ENCODE measurements at places on chromosomes 12 and 14.

DNA sequence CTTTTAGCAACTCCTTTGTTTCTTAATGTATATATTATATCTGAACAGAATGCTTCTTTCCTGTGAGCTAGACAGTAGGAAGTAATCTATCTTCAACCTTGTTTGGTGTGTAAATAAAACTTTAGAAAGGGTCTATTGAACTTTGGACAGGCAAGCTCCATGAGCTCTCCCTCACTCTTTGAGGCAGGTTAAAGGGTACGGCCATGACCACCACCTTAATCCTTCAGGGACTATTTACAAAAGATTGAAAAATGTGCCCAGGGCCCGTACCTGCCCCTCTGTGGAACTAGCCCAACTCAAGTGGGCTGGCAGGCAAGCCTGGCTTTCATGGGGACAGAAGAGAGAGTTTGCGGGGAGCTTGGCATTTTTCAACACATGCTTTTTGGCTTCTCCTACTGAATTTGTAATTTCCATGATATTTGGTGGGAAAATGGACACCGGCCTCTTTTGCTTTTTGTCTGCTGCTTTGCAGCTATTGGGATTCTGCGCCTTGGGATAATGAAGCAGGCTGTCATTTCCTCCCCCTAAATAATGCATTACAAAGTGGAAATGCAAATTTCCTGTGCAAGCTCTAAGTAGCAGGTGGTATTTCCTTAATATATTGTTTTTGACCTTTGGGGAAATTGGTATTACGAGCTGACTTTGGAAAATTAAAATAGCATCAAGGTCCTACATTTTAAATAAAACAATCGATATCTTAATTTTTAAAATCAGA, 106.0 kb downstream of the HMGA2 start:
- no peak for DNase-seq

DNA sequence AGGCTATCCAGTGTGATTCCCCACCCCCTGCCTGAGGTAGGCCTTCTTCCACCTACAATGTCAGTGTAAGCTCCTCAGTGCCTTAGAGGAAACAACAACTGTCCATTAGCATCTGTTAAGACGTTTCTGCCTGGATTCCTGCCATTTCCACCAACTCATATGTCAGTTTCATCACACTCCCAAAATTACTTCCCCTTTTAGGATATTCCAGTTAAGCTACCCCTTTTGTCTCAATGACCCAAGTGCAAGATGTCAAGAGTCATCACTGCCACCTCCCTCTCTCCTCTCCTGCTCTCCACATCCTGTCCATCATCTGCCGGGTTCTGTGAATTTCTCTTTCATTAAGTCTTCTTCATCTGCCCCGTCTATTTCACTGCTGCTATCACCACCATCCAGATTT, 189.4 kb downstream of the DPF3 start:
- no peak for DNase-seq

GRCh38 chr12:46400406-46400805, 27.8 kb upstream of the SLC38A2 start:
- no peak for DNase-seq

- peak; percentile 10 for DNase-seq
Measured at GRCh38 chr12:119153477-119154434, 25.0 kb upstream of the HSPB8 start.

GRCh38 chr12:95492462-95492861, 18.5 kb downstream of the METAP2 start:
- DNase-seq, result no peak

DNA sequence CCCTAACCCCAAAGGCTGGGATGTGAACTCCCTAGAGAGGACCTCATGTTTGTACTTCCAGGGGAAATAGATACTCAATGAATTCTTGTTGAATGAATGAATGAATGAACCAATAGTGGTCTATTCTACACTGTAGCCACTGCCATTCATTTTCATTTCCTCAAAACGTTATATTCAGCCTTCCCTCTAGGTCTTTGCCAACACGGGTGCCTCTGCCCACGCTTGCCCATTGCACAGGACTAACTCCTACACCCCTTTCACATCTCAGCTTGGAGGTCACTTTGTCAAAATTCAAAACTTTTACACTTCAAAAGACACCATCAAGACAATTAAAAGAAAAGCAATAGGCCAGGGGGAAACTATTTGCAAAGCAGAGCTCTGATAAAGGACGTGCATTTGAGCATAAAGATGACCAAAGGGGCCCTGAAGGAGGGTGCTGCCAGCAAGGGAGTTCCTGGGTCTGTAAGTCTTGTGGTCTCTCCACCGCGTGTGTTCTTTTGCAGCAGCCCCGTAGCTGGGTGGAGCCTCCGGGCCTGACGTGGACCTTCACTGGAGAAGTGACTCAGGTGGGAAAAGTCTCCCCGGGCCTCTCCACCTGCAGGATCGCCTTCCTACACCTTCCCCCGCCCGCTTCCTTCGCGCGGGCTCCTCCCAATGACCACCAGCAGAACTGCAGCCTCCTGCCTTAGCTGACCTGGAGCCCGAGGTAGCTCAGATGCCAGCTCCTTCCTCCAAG, 31.5 kb downstream of the TMEM63C start:
- peak; percentile 31 for DNase-seq

GRCh38 chr14:95052016-95052585, 105.2 kb downstream of the DICER1 start:
- DNase-seq, result no peak

GRCh38 chr12:24909667-24910066, 39.2 kb downstream of the BCAT1 start:
- DNase-seq, result no peak

DNA sequence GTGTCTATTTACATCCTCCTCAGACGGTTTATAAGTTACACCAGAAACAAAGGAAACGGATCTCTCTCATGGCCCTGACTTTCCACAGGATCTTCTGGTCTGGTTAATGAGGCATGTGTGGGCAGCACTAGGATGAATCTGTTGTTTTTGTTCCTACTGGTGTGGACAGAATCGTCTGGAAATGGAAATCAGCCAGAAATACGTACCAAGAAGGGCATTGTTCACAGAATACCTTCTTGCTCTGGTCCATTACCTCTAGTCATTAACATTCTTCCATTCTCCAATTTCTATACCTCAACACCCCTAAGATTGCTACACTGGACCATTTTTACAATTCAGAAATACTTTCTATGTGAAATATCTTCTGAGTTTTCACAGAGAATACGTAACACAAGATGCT, 86.0 kb downstream of the TPH2 start:
- no peak for DNase-seq

DNA sequence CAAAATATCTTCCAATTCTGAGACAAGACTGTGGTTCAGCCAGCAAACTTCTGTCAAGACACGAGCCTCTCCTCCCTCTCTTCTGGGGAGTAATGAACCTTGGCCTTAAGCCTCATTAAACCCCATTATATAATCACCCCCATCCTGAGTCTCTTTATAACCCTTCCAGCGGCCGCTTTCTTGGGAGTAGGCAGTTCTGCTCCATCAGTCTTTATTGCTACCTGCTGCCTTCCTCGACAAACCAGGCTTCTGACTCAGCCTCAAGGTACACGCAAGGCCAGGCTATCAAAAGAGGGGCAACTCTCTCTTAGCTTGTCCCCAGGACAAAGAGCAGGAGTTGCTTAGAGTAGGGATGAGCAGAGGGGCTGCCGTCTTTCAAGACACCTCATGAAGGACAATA, 300.8 kb upstream of the NOS1 start:
- no peak for DNase-seq

DNA sequence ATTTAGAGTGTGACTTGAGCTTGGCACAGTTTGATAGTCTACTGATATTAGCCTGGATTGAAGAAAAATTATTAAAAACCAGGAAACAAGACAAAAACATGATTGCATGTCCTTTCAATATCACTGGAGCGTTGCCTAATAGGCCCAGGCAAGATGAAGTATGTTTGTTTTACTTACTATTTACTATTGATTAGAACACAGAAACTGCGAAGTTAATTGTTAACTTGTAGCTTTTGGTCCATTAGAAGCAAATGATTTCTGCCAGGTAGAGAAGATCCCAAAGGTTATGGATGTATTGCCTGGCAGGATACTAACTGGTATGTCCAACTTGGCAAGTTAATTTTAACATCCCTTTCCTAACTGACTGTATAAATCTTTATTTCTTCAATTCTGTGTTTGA, 268.9 kb downstream of the ETNK1 start:
- no peak for DNase-seq

DNA sequence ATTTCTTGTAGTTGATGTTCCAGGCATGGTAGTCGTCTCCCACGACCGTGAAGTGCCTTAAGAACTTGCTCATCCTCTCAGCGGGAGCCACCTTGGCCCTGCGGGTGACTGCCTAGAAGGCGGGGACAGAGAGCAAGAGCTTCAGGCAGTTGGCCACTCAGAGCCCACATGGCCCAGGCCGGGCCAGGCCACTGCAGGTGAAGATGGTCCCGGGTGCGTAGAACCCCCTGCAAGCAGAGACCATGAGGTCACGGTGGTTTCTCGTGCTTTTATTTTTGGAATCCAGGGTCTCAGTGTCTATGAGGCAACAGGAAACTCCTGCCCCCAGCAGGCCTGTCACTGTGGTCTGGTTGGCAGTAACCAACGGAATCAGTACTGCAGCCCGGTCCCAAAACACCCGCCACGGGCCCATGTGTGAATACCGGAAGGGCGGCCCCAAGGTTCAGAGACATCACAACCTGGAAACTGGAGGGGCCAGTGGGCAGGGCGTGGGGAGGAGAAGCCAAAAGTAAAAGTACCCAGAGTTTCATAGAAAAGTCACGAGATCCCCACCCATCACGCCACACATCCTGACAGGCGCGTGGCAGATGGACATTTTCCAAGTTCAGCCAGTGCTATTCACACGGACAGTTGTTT, 27.5 kb downstream of the HVCN1 start:
- DNase-seq, result peak; percentile 91

DNA sequence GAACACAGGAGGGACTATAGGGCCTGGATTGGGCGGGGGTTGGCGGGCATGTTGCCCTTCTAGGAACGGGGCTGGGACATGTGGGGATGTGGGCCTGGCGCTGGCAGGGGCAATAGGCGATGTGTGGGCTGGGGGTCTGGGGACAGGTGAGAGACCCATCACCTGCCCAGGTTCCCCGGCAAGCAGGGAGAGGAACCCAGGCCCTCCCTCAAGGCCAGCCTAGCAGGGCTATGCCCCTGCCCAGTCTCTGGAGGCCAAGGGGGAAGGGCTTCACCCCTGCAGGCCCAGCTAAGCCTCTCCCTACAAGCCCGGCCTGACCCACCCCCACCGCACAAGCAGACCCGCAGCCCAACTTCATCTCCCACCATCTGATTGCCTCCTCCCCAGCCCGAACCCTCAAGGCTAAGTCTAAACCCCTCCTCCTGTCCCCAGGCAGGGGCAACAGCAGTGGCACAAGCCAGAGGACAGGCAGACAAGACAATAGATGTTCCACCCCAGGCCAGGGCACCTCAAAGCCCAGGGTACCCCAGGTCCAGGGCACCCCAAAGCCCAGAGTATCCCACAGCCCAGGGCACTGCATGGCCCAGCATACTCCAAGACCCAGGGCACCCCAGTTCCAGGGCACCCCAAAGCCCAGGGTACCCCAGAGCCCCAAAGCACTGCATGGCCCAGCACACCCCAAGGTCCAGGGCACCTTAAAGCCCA, 6.5 kb downstream of the JAG2 start:
- peak; percentile 20 for DNase-seq

GRCh38 chr12:123843912-123844748, 82.0 kb downstream of the DNAH10 start:
- DNase-seq, result no peak

GRCh38 chr14:23071921-23072539, 14.7 kb upstream of the CDH24 start:
- DNase-seq, result no peak

DNA sequence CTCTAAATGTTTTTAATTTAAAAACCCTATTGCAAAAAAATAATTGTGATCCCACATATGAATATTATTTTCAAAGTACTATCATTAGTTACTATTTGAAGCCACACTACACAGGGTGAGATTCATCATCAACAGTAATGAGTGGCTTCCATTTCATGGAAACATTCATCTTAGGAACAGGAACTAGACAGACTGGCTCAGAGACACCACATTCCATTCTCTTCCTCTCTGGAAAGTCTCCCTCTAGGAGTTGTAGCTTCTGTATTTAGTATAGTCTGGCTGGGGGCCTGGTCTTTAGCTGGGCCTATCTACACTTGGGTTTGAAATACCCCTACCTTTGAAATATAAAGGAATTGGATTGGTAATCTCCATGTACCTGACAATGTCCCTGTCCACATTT, 6.2 kb upstream of the VDR start:
- DNase-seq, result no peak

DNA sequence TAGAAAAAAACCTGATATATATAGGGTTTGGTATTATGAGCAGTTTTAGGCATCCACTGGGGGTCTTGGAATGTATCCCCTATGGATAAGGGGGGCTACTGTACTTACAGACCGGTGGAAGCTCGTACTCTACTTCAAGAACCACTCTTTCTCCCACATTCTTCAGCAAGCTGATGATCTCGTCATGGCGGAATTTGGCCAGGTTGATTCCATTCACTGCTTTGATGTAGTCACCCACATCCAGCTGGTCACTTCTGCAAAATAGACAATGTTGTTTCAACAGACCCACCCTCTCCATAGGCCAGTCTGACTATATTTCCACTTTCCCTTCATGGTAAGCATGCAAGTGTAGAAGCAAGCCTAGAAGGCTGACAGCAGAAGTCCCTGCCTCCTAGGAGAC, 139.9 kb downstream of the GRIP1 start:
- DNase-seq, result no peak

- no peak for DNase-seq
Measured at GRCh38 chr14:38870296-38870836, 232.7 kb downstream of the SEC23A start.

GRCh38 chr14:100065942-100066574, 836 bp downstream of the EVL start:
- peak; percentile 72 for DNase-seq

DNA sequence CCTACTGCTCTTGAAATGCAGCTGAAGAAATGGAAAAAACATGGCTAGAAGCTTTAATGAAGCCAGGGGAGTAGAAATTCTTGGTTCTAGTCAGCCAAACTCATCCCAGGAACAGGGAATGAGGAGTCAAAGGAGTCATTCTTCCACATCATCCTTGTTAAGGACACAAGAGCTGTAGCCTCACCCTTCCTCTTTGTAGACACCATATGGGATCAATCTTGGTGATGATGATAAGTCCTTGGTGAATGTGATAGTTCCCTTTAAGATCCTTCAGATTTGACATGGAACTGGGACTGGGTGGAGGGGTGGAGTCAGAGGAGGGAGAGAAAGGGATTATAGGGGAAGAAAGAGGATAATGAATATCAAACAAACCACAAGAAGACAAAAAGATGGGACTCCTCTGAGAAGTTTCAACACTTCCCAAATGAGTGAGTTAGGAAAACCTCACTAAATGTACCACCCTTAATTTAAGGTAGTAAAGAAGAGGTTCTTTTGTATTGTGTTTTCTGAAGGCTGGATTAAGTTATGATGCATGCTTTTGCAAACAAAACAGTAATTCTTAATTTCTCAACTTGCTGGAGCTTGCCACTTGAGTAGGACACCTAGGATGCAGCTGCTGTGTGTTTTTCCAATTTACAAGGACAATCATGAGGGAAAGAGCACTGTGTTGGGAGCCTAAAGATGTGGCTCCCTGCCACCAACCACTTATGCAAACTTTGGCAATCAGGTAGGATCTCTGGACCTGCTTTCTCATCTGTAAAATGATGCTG, 104.0 kb downstream of the WIF1 start:
- DNase-seq, result no peak
